Right renal pelvis (tissue), 4 donors: ENCODE measurements at places on chromosomes 1 and 21. TPM values are rescaled to one million over a fixed set of nuclear protein-coding genes. Genes with fewer than 3 reads are reported as not detected.

The ATP8B2 gene
- 27.0 TPM for polyA plus RNA-seq

The LCE1E gene
- not detected for polyA plus RNA-seq

The OR2T11 gene
- not detected for polyA plus RNA-seq

The RAB7B gene
- polyA plus RNA-seq: 3.1 TPM

DNA sequence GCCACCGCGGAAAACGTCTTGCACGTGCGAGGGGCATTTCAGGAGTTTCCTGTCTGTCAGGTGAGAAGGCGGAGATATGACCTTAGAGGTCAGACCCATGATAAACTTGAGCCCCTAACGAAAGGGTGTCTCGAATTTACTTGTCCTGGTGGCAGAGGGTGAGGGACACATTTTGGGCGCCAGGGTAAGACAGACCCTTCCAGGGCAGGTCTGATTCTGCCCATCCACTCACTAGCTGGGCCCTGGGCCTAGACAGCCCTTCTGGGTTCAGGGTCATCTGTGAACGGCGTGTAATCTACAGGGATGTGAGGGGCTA, 395 bp upstream of the CSRP1 start:
- DNase-seq: no peak

DNA sequence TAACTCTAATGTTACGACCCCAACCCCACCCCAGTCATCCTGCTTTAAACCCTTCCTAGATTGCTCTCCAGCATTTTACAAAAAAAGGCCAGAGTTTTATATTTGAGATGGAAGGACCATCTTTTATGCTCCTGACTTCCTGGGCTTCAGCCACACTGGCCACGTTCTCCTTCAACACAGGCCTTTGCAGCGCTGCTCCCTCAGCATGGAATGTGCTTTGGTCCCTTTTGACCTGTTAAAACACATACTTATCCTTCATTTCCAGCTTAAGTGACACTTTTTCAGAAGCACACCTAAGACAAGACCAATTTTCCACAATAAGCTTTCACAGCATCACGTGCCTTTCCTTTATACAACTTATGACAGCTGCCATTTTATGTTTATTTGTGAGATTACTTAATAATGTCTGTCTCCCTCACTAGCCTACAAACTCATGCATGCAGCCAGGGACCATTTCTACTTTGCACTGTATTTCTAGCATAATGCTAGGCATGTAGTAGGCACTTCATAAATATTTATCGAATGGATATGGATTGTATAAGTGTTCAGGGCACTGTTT, 34.5 kb downstream of the LHX9 start:
- no peak for DNase-seq

GRCh38 chr1:51915951-51916350, 37.4 kb upstream of the NRDC start:
- no peak for DNase-seq

DNA sequence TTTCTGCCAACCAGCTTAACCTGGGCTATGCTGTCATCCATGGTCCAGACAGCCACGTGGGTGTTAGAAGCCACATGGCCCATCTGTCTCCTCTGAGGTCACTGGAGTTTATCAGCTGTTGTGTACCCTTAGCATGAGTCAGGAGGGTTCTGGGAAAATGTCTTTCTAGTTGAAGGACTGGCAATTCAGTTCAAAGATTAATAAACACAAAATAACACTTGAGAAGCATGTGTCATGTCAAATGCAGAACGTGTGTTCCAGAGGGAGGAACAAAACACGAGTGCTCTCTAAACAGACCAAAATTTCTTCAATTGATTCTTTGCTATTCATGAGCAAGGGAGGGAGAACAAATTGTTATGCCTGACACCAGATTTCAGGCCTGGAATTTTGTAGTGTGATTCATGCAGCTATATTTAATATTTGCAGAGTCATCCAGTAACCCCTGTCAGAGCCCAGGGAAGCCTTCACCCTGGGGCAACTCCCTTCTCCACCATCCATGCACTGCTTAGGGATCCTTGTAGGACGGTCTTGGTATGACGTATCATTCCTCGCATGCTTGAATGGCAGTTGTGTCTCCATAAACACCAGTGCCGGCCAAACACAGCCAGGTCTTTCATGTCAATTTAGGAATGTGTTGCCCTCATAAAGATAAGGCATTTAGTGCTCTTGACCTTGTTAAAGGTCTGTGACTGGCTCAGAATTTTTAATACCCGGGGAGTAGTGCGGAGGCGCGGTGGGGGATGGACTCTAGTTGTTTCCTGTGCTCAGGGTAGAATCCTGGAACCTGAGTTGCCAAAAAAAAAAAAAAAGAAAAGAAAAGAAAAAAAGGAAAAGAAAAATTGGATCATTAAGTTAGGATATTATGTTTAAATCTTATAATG, 27.7 kb upstream of the DYRK1A start:
- no peak for DNase-seq

DNA sequence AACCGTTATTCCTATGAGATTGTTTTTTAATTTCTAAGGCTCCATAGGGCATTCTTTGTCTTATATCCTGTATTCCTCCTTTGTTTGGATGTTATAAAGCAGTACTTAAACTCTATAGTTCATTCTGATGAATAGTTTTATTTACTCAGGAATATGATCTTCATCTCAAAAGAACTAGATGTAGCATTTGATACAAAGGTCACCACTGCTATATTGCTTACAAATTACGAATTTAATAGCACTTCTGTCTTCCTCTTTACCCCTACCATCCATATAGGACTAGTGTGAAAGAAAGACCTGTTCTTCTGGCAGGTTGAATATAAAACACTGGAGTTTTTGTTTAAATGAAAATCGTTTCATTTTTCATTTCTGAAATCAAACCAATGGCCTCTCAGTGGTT, 468.1 kb upstream of the CXADR start:
- no peak for DNase-seq

DNA sequence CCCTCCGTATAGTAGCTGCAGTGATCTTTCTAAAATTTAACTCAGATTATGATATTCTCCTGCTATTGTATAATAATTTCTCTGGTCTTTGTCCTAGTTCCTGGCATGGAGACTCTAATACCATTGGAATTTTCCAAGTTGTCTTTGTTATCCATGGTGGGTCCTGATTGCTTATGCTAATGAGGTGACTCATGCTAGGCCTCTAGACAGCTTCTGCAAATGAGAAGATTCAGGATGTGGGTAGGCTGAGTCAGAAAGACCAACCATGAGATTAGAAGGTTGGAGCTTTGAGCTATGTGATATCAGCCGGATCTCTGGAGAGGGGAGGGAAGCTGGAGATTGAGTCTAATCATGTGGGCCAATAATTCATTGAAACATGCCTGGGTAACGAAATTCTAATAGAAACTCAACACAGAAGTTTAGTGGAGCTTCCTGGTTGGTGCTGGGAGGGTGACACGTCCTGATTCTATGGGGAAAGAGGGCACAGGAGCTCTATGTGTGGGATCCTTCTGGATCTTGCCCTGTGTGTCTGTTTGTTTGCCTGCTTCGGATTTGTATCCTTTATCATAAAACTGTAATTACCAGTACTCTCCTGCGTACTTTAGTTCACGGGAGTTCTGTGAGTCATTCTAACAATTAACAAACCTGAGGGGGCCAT, 73.2 kb upstream of the CNIH3 start:
- no peak for DNase-seq

- DNase-seq: no peak
These were observed 76.7 kb downstream of the SSBP3 start for GRCh38 chr1:54329312-54330003.
